ENCODE measurements at places on chromosomes 1 and 21. TPM values are rescaled to one million over a fixed set of nuclear protein-coding genes. Genes with fewer than 3 reads are reported as not detected.

TFF3 gene
- polyA plus RNA-seq, result 3.0 TPM

ATP8B2 gene
- polyA plus RNA-seq, result 30.3 TPM

SYTL1 gene
- 7.6 TPM for polyA plus RNA-seq

CCDC181 gene
- polyA plus RNA-seq, result 11.1 TPM

USP24 gene
- polyA plus RNA-seq, result 70.2 TPM

LHX8 gene
- not detected for polyA plus RNA-seq

MAP10 gene
- 6.8 TPM for polyA plus RNA-seq

CFHR1 gene
- 0.42 TPM for polyA plus RNA-seq

EXO1 gene
- polyA plus RNA-seq, result 18.4 TPM

AVPR1B gene
- 0.85 TPM for polyA plus RNA-seq

SMCP gene
- polyA plus RNA-seq, result not detected

TSSK3 gene
- 7.4 TPM for polyA plus RNA-seq

TSEN15 gene
- polyA plus RNA-seq, result 49.3 TPM

TATDN3 gene
- 23.2 TPM for polyA plus RNA-seq

NUP210L gene
- 0.17 TPM for polyA plus RNA-seq
